ENCODE measurements at places on chromosomes 12 and 14. TPM values are rescaled to one million over a fixed set of nuclear protein-coding genes. Genes with fewer than 3 reads are reported as not detected.

The PPP4R4 gene
- polyA plus RNA-seq = 0.32 TPM

The HOXC5 gene
- polyA plus RNA-seq = 1.4 TPM

The MGP gene
- polyA plus RNA-seq = 38.2 TPM

DNA sequence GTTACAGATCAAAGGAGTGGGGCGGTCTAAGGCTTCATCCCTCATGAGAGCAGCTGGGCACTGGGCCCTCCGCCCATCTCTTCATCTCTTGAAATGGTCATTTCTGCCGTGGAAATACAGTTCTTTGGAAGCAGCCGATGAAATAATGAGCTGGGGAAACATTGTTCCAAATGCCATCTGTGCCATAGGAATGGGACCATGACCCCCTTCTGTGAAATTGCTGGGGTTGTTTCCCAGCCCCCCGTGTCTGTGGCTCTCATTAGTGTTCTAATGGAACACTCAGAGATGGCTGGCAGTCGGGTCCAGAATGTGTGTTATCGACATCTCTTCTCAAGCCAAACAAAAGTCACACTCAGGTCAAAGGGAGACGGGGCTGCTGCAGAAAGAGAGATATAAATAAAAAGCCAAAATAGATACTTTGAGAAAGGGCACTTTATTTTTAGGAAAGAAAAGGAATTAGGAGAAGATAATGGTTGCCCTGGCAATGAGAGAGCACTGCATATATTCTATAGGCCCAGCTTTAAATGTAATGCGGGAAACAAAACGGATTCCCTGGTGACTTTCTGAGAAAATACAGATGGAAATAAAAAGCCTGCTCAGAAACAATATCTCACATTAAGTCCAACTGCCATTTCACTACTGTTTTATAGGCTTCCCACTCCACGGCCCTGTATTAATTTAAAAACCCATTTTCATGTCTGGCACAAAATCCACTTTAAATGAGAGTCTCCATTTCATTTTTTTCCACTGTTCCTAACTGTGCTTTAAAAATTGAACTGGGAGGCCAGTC is 107.1 kb downstream of the TTC8 start:
- DNase-seq = no peak

DNA sequence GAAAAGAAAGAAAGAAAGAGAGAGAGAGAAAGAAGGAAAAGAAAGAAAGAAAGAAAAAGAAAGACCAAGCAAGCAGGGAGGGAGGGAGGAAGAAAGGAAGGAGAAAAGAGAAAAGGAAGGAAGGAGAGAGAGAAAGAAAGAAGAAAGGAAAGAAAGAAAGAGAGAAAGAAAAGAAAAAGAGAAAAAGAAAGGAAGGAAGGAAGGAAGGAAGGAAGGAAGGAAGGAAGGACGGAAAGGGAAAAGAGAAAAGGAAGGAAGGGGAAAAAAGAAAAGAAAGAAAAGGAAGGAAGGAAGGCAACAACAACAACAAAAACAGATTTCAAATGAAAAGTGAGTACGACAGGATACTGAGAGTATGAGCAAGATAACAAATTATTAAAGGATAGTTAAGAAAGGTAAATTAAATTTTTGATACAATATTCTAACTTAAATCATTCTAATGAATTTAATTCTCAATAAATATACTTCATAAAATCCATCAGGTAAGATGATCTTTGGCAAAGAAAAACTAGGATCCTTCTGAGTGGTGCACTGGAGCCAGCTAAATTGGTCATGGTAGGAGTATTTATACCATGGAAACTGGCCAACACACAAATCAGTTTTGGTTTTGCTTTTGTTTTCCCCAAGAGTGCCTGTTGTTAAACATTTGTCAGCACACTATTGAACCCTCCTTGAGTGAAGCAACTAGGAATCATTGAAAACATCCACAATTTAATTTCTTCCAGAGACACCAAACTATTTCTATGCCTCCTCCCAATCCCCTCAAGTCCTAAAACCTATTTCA is 56.1 kb upstream of the DYRK2 start:
- no peak for DNase-seq

GRCh38 chr12:116600959-116601918 is 42.1 kb downstream of the MAP1LC3B2 start:
- DNase-seq = no peak

DNA sequence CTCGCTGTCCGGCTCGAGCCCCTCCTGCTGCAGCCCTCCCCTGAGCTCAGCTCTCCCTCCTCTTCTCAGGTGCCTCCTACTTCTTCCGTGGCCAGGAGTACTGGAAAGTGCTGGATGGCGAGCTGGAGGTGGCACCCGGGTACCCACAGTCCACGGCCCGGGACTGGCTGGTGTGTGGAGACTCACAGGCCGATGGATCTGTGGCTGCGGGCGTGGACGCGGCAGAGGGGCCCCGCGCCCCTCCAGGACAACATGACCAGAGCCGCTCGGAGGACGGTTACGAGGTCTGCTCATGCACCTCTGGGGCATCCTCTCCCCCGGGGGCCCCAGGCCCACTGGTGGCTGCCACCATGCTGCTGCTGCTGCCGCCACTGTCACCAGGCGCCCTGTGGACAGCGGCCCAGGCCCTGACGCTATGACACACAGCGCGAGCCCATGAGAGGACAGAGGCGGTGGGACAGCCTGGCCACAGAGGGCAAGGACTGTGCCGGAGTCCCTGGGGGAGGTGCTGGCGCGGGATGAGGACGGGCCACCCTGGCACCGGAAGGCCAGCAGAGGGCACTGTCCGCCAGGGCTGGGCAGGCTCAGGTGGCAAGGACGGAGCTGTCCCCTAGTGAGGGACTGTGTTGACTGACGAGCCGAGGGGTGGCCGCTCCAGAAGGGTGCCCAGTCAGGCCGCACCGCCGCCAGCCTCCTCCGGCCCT is 22.8 kb downstream of the MMP17 start:
- no peak for DNase-seq

DNA sequence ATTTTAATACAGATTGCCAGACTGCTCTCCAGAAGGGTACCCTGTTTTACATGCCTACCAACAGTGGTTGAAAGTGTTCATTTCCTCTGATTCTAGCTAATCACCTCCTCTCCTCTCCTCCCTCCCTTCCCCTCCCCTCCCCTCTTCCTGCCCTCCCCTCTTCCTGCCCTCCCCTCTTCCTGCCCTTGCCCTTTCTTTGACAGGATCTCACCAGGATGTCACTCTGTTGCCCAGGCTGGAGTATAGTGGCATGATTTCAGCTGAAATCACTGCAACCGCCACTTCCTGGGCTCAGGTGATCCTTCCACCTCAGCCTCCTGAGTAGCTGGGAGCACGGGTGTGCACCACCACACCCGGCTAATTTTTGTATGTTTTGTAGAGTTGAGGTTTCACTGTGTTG is 24.7 kb downstream of the APAF1 start:
- no peak for DNase-seq

DNA sequence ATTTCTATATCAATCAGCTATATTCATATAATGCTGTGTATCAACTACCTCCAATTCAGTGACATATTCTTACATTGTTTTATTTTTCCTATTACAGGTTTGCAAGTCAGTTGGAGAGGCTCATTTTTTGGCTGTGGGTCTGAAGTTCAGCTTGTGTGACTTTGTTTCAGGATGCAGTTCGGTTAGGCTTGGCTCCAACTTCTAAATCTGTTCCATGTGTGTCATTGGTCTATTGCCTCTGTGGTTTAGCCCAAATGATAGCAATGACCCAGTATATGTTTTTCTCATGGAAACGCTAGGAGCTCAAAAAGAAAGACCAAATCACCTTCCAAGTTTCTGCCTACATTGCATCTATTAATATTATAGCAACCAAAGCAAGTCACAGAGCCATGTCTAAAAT is 848.6 kb upstream of the LRFN5 start:
- DNase-seq = no peak

GRCh38 chr12:52024845-52025230 is 18.1 kb downstream of the TAMALIN start:
- no peak for DNase-seq

DNA sequence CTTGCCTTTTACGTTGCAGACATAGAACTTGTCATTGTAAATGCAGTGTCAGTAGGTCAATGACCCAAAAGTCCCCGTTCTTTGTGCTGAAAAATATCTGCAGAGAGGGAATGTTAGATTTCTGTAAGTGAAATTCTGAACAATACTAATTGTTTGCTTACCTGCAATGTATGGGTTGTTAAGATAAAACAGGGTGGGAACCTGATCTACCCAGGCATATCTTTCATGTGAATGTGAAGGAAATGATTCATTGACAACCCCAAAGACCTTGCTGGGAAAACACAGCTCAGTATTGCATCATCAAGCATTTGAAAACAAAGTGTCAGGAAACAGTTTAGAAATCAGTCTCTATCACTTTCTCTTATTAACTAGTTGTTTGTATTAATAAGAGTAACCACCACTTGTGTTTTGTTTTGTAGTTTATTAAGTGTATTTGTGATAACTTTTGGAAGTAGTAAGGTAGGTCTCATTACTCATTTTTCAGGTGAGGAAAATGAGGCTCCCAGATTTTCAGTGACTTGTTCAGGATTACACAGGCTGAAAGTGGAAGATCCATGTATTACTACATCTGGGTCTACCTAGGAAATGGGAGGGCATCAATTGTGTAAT is 57.9 kb upstream of the SLC38A2 start:
- no peak for DNase-seq

DNA sequence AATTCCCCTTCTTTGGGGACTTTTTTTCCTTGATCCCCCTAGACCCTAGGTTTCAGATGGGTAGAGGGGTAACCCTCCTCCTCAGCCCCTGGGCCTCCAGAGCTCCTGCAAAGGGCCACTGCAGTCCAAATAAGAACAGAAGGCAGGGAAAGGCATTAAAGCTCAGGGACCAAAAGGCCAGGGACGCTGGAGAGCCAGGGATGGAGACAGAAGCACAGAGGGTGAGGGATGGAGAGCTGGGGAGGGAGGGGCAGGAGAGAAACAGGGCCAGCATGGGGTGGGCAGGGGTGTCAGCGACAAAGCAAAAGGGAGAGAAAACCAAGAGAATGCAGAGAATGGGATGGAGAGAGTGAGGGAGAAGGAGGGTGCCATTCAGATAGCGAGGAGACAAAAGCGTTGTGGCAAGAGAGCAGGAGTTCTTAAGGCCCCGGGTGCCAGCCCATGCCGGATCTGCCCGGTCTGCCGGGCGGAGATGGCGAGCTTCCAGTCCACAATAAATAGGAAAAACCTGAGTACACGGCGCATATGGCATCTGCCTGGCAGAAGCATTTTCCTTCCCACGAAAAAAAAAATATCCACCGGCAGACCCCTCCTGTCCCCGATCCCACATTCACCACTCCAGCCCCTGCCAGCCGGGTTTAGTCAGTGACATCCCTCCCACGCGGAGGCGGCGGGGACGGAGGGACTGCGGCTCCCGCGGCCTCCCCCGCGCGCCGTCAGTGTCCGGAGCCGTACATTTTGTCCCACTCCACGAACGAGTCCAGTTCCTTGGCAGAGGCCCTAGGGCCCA is 28.6 kb downstream of the FIGNL2 start:
- DNase-seq = no peak

DNA sequence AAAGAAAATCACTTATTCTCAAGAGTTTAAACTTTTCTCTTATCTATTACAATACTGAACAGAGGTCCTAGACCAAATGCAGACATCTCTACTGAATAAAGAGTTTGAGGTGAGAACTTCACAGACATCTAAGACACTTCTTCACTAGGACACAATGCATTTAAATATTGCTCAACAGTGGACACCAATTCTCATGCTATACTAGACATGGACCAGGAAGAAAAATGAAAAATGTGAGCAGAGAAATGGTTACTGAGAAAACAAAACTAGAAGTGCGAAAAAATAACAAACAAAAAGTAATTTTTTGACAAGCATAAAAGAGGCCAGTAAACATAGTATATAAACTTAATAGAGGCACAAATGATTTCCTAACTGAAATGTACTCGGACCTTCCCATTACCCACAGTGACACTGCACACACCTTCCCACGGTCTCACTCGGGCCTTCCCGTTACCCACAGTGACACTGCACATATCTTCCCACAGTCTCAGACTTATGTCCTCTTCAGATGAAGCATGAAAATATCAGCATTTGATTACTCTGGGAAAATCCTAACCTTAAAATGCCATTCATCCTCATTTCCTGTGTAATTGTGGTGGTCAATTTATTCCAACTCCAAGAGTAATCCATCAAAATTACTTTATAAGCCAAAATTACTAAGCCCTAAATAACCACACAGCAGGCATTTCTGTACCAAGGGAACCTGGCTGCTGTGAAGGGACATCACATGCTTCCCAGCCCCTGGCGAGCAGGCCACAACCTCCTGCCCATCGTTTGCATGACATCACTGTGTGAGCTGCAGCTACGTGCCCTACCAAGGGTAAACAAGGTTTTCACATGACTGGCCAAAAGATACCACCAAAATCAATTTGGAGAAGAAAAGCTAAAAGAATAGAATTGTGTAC is 6.4 kb downstream of the SLC15A4 start:
- no peak for DNase-seq

DNA sequence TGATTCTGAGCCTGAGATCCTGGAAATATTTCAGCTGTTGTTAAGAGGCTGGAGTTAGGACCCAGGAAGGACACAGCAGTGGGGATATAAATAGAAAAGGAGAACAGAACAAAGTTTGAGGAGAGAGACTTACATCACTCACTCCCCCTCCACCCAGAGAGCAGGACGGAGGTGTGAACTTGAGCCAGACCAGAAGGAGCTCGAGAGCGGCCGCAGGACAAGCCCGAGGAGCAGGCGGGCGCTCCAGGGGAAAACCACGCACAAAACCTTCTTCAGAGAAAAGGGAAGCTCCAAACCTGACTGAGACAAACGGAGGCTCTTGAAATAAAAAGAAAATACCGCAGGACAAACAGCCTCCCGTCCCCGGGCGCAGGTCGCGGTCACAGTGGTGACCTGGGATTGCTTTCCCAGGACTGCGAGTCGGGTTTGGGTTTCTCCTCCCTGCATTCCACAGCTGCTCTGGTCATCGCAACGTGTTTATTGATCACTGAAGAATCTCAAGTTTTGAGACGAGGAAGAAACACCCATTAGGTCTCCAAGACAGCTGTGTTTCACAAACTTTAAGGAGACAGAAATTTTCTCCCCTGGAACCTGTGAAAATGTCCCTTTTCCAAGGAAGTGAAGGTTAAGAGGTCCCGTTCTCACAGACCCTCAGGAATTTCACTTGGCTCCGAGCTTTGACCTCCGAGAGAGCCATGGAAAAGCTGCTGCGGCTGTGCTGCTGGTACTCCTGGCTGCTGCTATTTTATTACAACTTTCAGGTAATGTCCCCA is at the start of gene ADGRD1:
Gene ADGRD1, plus strand, starts transcription at position 137 of the 773 bp plus-strand sequence. Its CDS starts 559 bp downstream, at position 696.
- DNase-seq = no peak

- no peak for DNase-seq
These were observed 42.7 kb downstream of the GTF2A1 start for GRCh38 chr14:81178063-81178462.

- DNase-seq = peak; percentile 51
These were observed 1.3 kb downstream of the DCAF5 start for GRCh38 chr14:69151458-69152180.

- peak; percentile 48 for DNase-seq
These were observed 2.5 kb downstream of the SCN8A start for GRCh38 chr12:51593539-51593938.

GRCh38 chr12:27870939-27871338 is 90.9 kb upstream of the MANSC4 start:
- DNase-seq = no peak

Data from right renal cortex interstitium (tissue), 3 donors.